BJ (cell line): ENCODE measurements at places on chromosomes 7 and 10.

GRCh38 chr10:119522747-119523426, 19.6 kb downstream of the RGS10 start:
- DNase-seq, result no peak

DNA sequence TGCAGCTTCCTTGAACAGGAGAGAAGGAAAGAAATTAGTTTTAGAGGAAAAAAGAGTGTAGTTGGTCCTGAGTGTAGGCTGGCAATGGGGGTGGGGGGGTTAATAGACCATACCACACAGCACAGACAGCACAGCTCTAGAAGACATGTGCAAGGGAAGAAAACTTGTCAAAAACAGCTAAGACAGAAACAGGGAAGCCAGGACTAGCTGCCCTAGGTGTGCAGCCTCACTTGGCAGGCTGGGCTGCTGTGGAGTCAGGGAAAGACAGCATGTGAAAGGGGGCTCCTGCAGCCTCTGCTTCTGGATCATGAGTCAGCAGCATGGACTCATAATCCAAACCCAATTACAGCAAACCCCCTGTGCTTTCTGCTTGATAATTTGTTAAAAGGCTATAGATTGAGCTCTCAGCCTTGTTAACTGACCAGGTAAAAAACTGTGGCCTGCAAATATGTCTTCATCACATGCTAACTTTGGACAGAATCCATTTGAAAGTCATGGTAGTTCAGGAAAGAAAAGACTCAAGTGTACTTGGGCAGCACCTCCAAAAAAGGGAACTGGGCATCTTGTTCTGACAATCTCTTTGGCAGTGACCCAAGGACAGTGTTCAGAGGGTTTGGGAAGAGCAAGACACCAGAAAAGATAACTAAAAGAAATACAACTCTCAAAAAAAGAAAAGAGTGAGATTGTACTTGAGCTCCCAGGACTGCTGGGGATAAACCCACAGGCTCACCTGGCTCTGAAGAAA, 142.2 kb upstream of the VWC2 start:
- DNase-seq, result no peak

- no peak for DNase-seq
Measured at GRCh38 chr7:19480383-19480782, 228.5 kb downstream of the POLR1F start.

DNA sequence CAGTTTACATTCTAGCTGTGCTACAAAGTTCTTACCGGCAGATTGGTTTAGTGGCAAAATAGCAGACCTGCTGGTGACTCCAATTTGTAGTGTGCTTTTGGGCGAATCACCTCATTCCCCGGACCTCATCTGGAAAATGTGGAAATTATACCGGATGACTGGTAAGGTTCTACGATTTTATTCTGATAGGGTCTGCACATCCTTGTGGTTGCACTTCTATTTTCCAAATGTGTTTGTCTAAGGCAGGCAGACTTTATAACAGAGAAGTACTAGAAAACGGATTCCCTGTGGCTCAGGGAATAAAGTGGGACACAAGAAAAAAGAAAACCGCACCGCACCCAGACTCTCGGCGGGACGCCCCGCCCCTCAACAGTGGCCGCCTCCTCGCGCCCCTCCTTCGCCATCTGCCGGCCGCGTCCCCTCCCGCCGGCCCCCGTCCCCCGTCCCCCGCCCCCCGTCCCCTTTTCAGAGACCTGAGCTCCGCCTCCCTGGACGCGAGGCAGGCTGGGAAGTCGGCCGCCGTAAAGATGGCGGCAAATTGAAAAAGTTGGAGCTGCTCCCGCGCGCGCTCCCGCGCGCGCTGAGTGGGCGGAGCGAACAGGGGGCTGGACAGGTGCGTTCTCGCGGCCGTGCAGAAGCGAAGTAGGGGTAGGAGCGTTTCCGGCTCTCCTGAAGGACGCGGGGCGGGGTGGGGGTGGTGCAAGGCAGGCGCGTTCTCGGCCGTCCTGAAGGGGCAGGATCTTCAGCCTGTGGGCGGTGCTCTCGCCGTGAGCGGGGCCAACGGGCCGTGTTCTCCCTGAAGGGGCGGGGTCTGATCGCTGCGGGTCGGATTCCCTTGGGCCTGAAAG, 532 bp upstream of the CCM2 start:
- DNase-seq, result peak; percentile 95

- DNase-seq, result no peak
Measured at GRCh38 chr10:28555358-28555757, 22.4 kb downstream of the WAC start.

- no peak for DNase-seq
Measured at GRCh38 chr7:65338346-65338745, 35.3 kb upstream of the ZNF92 start.

- DNase-seq, result no peak
Measured at GRCh38 chr10:124419635-124420034, 912 bp upstream of the OAT start.

DNA sequence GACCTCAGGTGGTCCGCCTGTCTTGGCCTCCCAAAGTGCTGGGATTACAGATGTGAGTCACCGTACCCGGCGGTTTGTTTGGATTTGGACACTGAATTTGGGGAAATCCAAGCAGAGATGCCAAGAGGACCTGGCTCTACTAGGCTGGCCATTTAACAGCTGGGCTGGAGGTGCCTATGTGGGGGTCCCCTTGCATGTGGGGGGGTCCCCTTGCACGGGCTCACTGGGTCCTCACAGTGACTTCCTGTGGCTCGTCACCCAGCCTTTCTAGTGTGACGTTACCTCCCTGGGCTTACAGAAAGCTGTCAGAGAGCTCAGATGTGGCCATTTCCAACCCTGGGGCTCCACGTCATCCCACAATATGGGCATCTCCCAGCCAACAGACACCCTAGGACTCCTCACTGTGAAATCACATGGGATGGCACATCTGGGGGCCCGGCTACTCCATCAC, 49.3 kb upstream of the GNA12 start:
- no peak for DNase-seq

DNA sequence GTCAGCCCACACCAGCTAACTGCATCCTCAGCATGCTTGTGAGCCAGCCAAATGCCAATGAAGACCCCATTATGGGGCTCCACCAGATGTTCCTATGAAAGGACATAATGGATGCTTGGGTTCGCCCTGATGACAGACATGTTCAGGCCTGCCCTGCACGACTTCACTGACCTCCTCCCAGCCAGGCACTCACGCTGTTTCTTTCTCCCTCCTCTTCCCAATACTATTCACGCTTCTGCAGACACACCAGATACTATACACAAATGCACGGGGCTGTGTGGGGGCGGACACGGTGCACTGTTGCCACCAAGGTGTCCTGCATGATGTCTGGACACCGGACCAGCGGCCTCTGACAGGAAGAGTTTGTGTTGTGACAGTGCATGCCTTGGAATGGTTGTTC, 284.2 kb downstream of the PRPF18 start:
- DNase-seq, result no peak

GRCh38 chr10:122113161-122113944, 124.4 kb downstream of the TACC2 start:
- DNase-seq, result no peak

GRCh38 chr7:29192811-29193210, 1.8 kb upstream of the CHN2 start:
- no peak for DNase-seq

- DNase-seq, result no peak
Measured at GRCh38 chr10:99521765-99522469, 10.8 kb upstream of the NKX2-3 start.

DNA sequence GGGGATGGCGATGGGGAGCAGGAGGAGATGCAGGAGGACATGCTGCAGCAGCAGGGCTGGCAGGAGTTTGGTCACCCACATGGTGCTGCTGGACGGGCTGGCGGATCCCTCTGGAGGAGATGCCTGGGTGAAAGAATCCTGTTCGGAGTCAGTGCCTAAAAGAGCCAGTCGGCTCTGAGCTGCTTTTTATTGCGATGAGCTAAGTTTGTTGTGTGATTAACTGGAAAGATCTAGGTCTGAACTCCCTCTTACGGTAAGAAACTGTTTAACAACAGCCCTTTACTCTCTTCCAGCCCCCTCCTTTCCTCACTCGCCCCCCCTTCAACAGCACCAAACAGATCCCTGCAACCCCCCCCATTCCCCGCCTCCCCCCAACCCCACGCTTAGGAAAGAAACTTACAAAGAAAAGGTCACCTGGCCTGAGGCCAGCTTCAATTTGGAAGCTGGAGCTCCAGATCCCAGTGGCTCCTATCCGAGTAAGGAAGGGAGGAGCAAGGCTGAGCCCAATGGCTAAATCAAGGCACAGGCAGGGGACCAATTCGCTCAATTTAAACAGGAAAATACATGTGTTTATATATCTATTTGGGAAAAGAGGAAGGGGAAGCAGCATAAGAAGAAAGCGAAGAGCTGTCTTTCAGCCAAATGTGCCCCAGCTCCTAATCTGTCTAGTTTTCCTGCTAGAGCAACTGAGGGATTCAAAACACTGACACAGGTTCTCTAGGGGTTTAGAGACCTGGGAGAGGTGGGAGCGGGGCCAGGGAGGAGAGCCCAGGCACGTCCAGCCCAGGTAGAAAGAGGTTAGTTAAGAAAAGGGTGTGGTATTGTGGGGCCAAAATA, at the start of gene HGF:
Gene HGF (minus strand): TSS at position 157 of the 837 bp plus-strand sequence. CDS start 76 bp downstream, at position 81.
- peak; percentile 19 for DNase-seq

DNA sequence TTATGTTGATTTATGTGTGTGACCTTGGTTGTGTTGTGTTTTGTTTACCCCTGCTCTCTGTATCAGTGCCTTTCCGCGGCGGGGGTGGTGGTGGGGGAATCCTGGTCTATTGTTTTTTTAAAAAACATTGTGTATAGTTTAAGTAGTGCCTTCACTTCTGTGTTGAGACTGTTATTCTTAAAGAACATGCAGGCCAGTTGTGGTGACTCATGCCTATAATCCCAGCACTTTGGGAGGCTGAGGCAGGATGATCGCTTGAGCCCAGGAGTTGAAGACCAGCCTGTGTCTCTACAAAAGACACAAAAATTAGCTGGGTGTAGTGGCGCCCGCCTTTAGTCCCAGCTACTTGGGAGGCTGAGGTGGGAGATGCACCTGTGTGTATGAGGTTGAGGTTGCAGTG, 429.0 kb upstream of the LRGUK start:
- DNase-seq, result no peak

DNA sequence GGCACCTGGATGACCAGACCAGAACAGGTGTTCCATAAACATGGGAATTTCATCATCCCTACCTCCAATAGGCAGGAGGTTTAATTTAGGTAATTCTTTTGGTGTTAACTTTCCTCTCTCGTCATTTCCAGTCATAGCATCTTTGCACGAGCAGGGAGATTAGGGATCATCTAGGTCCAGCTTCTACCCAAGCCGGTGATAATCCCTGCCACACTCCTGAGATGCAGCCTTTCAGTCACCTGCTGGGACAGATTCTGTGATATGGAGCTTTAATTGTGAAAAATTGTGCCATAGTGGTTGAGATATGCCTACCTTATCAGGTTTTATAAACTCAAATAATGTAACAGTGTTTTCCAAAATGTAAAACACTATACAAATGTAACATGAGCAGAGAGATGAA, 191.8 kb upstream of the AOAH start:
- no peak for DNase-seq

GRCh38 chr7:117323305-117323850, 520 bp upstream of the WNT2 start:
- DNase-seq, result no peak

GRCh38 chr10:11468126-11468742, 143.2 kb downstream of the USP6NL start:
- DNase-seq, result no peak

- DNase-seq, result no peak
Measured at GRCh38 chr10:131776496-131776895, 124.3 kb upstream of the PPP2R2D start.

GRCh38 chr7:41915871-41916270, 213.0 kb upstream of the INHBA start:
- no peak for DNase-seq

DNA sequence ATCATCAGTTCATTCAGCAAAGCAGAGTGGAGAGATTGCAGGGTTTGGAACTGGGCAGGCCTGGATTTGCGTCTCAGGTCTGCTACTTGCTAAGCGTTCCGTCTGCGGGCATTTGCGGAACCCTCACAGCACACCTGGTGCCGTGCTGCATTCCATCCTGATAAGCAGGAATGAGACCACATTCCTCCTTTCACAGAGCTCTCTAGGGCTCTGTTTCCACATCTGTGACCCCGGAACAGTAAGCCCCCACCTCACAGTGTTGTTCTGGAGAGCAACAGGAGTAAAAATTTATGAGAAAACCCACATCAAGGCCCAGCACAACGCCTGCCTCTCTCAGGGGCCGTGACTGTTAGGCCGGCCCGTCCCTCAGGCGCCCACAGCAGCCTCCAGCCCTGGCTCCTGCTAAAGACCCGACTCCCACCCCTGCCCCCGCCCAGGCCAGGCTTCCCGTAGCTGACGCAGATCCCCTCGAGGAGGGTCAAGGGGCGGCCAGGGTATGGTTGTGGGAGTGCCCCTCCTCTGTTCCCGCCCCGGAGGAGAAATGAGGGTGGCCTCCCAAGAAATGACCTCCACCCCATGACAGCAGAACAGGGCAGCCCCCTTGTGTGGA, 128.9 kb downstream of the RGS10 start:
- DNase-seq, result no peak

DNA sequence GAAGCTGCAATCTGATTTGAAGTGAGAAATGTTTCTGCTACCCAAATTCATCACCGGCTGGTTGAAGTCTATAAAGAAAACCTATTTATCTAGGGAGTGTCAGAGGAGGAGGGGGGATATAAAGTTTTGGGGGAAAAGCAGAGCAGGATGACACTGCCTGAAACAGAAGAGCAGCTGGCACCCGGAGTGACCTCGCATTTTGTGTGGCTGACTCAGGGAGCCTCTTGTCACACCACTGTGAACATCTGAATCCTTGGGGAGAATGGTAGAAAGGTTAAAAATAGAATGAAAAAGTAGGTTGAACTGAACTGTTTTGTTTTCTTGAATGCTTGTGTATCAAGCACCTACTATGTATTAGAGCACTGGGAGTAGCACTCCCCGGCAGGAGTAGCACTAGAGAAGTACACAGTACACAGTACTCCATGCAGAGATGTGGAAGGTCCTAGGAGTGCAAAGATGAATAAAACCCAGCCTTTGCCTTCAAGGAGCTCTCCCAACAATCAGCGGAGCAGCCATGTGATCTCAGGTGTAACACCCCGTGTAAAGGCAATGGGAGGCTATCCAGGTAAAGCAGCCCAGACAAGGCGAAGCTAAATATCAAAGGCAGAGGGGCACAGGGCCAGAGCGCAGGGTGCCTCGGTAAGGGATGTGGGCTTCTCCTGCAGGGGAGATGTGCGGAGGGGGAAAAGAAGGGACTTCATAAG, 13.5 kb downstream of the CRTAC1 start:
- DNase-seq, result no peak

DNA sequence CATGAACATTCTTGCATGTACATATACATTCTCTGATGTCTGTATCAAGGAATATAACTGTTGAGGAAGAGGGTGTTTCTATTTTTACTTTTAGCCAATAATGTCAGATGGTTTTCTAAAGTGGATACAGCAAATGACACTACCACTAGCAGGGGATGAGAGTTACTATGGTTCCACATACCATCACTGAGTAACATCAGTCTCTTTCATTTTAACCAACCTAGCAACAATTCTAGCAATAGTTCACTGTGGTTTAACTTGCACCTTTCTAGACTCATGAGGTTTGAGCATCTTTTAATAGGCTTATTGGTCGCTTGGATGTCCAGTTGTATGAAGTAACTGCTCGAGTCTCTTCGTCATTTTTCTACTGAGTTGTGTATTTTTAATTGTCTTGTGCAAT, 68.5 kb upstream of the ZNF746 start:
- DNase-seq, result no peak
